ENCODE measurements at places on chromosomes 12 and 14.

DNA sequence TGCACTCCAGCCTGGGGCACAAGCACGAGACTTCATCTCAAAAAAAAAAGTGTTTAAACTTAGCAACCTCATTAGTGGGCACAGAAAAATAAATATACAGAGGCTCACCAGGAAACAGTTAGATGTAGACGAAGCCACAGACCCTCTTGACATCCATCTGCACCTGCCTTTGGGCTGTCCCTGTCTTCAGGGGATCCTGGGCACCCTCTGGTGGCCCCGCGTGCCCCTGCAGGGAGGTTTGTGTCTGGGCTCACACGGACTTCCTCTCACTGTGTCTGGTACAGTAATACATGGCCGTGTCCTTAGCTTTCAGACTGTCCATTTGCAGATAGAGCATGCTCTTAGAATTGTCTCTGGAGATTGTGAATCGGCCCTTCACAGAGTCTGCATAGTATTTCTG, 916.5 kb downstream of the TMEM121 start:
- DNase-seq, result no peak

DNA sequence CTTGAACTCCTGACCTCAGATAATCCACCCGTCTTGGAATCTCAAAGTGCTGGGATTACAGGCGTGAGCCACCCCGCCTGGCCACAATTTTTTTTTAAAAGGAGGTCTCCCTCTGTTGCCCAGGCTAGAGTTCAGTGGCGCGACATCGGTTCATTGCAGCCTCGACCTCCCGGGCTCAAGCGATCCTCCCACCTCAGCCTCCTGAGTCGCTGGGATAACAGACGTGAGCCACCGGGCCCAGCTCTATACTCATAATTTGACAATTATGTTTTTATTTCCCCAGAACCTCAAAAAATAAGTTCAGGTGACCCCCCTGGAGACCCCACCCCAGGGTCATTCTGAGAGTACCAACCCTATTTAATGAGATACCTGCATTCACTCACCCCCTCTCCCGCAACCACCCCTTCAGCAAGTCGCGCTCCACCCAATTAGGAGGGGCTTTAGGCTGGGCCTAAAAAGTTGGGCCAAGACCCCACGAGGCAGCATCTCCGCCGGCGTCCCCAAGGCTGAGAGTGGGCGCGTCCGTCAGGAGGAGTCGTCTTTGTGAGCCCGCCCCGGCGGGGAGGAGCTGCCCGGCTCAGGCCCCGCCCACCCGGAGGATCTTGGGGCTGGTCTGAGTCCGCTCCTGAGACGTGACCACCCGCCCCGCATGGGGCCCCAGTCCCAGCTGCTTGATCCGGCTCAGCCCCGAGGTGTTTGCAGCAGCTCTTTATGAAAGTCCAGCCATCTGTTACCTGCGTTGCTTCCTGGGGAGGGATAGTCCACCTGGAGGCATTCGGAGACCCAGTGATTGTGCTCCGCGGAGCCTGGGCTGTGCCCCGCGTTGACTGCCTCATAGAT, at the start of gene ANKRD33:
TSS of gene ANKRD33 (plus strand) at position 628 of the 840 bp plus-strand sequence. CDS start at position 712, 84 bp downstream.
- no peak for DNase-seq

DNA sequence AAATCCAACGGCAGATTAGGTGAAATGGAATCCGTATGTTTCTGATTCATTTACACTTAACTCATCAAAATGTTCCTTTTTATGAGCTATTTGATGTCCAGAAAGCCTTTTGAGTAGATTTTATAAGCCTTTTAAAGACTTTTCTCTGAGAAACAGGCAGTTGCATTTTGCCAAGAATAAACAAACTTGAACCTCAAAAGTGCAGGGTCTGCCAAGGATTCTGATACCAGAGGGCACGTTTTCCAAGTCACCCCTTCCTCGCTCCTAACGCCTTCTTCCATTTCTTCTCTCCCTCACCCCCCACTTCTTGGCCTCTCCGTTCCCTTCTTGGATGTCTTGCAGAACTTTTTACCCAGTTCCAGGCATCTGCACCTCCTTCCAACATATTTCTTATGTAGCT, 200.6 kb upstream of the TBX3 start:
- no peak for DNase-seq

GRCh38 chr12:6778217-6778573, 5.9 kb downstream of the LAG3 start:
- no peak for DNase-seq

DNA sequence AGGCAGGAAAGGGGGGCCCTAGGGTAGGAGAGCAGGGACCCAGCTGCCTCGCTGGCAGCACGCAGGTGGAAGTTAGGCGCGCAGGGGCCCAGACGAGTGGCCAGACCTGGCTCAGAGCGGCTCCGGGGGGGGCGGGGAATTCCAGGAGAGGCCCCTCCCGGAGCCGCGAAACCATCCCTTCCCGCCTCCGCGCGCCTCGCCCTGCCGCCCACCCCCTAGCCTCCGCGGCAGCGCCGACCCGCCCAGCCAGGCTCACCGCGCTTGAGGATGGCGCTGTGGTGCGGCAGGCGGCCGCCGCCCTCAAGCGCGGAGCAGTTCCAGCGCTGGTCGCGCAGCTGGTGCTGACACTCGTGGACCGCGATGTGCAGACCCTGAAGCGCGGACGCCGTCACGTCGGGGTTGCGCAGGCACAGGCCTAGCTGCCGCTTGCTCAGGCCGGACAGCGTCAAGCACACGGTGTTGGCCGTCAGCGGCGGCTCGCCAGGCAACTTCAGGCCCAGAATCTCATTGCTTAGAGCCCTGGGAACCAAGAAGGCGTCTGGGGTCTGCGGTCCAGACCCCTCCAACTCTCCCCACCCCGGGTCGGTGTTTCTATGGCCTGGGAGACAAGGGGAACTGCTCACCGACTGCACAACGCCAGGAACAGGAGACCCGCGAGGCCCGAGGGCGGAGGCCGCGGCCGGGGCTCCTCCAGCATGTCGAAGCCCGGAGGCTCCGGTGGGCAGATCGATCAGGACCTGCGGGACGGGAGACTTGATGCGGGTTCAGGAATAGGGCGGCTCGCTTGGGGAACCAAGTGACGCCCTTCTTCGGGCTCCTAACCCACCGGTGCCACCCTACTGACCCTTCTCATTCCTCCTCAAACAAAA, 1.5 kb downstream of the WNT10B start:
- no peak for DNase-seq

- no peak for DNase-seq
Observed at GRCh38 chr12:15875863-15876262, 6.3 kb upstream of the STRAP start.

GRCh38 chr12:127060310-127060847, 1206.6 kb upstream of the TMEM132C start:
- DNase-seq, result no peak

- DNase-seq, result no peak
Observed at GRCh38 chr12:116882742-116883141, 1.5 kb upstream of the HRK start.

DNA sequence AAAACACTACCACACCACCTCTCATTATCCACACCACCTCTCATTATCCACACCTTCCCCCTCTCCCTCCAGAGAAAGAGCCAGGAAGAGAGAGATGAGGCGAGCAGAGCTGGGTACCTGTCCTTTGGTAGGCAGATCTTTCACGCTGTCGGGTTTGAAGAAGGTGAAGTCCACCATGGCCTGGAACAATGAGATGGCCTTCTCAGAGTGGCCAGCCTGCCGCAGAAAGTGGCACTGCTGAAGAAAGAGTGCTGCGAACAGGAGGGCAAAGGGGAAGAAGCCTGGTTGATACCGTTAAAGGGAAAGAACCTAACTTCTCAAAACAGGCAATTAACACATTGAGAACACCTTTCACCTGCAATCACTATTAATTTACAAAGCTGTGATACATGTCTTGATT, 30.6 kb downstream of the NRDE2 start:
- no peak for DNase-seq

GRCh38 chr12:40300490-40300889, 75.7 kb downstream of the LRRK2 start:
- DNase-seq, result no peak
